Endothelial cell of umbilical vein (primary cell): ENCODE measurements at places on chromosomes 7 and 10.

GRCh38 chr7:25196132-25196896 is 32.0 kb downstream of the NPVF start:
- DNase-seq, result peak; percentile 44

DNA sequence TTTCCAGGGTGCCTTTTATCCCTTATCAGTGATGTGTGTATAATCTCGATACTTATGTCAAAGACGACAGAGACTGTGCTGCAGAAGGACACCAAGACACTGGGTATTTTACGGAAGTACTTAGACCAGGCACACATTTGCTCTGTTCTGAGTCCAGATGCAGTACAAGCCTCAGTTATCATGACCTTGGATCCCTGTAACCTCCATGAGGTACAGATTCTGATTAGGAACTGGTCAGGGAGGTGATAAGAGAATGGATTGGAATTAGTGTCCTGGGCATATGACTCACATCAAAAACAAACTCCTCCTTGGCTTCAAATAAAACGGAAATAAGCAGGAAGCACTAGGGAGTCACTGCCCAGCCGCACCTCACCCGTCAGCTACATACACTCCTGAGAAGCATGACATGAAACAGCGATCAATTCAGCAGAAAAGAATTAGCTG is 146.5 kb downstream of the SFMBT2 start:
- DNase-seq, result peak; percentile 51

GRCh38 chr7:70578131-70578530 is 553.8 kb upstream of the GALNT17 start:
- no peak for DNase-seq

DNA sequence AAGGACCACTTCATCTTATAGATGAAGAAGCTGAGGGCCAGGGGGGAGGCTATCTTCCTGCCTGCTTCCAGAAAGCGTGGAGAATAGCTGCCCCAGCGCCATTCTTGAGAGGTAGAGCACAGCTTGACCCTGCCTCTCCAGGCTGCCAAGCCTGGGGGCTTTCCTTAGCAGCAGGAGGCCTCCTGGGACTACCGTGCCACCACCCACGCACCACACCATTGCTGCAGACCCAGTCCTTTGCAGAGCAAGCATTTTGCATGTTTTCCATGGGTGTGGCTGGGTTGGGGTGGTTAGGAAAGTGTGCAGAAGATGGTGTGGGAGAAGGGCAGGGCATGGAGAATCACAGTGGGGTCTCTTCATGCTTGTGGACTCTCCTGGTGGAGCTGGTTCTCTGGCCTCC is 64.9 kb downstream of the TBXAS1 start:
- no peak for DNase-seq

- DNase-seq, result no peak
Measured at GRCh38 chr7:5472432-5473315, 49.0 kb upstream of the TNRC18 start.

GRCh38 chr7:30575910-30576309 is 18.8 kb upstream of the GARS1 start:
- DNase-seq, result no peak

- DNase-seq, result no peak
Measured at GRCh38 chr7:24877790-24878311, 102.1 kb downstream of the OSBPL3 start.

DNA sequence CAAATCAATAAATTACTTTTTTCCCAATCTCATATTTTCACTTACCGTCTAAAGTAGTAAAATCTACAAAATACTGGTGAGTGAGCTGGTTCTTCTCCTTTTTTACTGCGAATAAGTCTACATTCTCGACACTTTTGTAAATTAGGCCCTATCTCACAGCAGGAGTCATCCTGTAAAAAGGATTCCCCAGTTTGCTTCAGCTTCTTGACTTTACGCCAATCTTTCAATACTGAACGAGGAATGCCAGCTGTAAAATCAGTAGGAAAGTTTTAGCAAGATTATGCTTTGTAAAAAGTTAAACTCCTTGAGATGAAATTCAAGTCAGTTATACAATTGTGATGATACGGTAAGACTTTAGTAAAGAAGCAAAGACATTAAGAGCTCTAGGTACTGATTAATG is 67.3 kb downstream of the NRBF2 start:
- no peak for DNase-seq

DNA sequence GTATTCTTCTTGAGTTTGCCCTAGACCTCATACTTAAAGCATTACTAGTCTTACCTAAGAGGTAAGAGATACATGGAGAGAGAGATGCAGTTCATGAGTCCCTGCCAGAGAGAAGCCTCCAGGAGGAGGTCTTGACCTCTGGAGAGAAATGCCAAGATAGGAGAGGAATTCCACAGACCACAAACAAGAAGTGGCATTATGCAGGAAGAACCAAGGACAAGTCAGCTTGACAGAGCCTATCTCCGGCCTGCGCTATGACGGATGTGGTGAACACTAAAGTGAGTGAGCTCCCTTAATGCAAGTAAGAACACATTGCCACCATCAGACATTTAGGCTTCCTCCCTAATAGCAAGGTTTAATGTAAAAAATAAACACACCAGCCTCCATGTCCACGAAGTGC is 27.9 kb upstream of the COL1A2 start:
- no peak for DNase-seq

GRCh38 chr7:70241536-70242175 is 643.4 kb downstream of the AUTS2 start:
- no peak for DNase-seq

- no peak for DNase-seq
Measured at GRCh38 chr10:84588971-84589370, 260.6 kb downstream of the CCSER2 start.

- no peak for DNase-seq
Measured at GRCh38 chr10:30576641-30577040, 52.9 kb downstream of the LYZL2 start.

DNA sequence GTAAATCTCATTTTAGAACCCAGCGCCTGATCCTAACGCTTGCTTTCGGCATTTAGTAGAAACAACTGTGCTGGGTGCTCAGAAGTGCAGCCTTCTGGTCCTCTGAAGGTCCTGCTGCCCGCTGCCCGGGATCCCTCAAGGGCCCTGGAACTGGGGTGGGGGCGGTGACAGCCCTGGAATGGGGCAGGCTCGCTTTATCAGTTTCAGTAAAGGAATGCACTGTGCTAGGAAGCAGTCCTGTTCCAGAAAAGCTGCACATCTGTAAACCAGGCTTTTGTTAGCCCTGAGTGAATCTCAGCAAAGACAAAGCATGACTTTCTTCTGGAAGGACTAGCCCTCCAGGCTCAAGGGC is 254.6 kb downstream of the TNS3 start:
- DNase-seq, result no peak

- no peak for DNase-seq
Measured at GRCh38 chr10:70324951-70325781, 41.4 kb upstream of the NPFFR1 start.

- DNase-seq, result no peak
Measured at GRCh38 chr10:38102880-38103279, 8.7 kb downstream of the ZNF37A start.

DNA sequence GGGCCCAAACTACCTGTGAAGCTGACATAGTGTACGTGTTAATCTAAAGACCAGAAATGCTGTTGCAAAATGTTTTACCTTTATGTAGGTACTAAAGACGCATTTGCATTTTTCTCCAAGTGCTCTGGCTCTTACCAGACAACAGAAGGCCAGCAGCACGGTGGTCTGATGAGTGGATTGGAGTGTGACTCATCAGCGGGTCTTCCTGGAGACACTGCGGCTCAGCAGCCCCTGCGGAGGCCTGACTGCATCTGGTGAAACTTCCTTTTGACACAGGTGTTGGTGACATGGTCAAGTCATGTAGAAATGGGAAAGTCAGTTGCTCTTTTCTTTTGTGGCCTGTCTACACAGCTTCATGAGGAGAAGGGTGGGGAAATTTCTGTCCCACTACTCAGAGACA is 723.6 kb downstream of the INHBA start:
- no peak for DNase-seq

DNA sequence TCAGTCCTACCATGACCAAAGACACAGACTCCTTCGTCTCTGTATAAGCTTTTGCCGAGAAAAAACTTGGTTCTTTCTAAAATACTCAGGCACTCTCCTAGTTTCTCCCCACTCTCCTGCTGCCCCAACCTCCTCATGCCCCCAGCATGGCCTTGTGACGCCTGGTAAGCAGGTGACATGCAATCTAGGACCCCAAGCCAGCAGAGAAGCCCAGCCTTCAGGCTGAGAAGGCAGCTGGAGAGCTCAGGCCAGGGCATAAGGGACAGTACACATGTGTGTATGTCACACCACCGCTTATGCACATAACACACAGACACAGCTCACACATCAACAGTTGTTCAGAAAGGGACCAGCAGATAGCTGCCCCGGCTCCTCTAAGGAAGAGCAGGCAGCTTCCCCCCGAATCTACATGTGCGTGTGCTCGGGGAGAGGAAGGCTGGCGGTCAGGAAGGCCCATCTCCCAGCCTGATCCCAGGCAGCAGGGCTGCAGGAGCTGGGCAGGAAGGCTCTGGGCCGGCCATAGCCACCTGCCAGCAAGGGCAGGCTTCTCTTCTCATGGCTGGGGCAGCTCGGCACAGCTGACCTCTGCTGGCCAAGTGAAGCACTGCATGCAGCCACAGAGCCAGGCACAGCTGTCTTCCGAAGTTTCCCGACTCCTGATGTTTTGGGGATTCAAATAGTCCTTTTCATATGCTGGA is 8.5 kb downstream of the DDX56 start:
- peak; percentile 62 for DNase-seq

DNA sequence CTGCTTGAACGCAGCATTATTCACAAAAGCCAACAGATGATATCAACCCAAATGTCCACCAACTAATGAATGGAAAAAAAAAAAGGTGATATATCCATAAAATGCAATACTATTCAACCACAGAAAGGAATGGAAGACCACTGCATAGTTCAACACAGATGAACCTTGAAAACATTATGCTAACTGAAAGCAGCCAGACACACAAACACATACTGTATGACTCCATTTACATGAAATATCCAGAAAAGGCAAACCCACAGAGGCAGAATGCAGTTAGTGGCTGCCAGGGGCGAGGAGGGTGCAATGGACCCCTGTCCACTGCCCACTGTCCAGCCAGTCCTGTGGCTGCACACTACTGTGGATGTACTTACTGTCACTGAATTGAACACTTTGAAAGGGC is 36.6 kb downstream of the KIAA1549 start:
- no peak for DNase-seq

DNA sequence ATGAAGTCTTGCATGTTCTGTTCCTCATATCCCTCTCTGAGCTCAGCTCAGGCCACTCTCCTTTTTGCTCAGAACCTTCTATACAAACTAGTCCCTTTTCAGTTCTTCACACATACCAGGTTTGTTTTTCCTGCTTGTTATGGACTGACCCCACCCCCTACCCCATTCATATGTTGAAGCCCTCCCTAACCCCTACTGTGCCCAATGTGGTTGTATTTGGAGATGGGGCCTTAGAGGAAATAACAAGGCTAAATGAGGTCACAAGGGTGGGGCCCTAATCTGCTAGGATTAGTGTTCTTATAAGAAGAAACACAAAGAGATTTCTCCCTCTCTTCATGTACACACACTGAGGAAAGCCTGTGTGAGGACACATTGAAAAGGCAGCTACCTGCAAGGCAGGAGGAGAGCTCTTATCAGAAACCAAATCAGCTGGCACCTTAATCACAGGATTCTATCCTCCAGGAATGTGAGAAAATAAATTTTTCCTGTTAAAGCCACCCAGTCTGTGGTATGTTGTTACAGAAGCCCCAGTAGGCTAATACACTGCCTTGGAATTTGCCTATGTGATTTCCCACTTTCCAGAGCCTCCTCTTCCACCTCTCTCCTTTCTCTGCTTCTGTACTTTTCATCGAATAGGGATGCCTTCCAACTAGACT is 67.3 kb upstream of the DNAJB12 start:
- DNase-seq, result no peak

- peak; percentile 27 for DNase-seq
Measured at GRCh38 chr7:131642429-131642828, 86.0 kb upstream of the PODXL start.

DNA sequence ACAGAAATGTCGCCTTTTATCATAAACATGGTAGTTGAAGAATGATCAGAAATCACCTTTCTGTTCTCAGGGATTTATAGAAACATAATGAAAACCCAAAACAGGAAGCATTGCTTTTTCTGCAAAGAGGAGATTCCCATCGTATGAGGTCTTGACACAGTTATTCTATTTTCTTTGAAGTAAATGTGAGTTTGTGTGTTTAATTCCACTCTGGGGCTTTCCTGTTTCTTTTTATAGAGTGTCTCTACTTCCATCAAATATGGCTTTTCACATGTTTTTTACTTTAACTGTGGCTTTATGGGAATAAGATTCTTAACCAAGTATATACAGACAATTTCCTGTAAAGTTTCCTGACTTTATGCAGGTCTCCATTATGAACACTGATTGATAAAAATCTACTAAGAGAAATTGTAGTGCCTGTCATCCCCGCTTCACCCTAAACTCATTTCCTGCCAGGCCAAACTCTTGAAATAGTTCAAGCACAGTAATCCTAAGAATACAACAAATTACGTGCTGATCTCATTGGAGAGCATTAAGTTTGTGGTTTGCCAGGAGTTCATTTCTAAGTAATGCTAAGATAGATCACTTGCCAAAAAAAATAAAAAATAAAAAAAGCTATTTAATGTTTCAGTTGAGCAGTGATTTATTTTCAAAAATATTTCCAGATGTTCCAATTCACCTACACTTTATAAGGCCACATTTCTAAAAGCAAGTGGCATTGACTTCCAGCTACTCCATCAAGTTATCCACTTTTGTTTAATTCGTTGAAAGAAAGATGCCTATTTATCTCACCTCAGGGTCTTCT is 52.2 kb upstream of the SEC61G start:
- DNase-seq, result peak; percentile 78

DNA sequence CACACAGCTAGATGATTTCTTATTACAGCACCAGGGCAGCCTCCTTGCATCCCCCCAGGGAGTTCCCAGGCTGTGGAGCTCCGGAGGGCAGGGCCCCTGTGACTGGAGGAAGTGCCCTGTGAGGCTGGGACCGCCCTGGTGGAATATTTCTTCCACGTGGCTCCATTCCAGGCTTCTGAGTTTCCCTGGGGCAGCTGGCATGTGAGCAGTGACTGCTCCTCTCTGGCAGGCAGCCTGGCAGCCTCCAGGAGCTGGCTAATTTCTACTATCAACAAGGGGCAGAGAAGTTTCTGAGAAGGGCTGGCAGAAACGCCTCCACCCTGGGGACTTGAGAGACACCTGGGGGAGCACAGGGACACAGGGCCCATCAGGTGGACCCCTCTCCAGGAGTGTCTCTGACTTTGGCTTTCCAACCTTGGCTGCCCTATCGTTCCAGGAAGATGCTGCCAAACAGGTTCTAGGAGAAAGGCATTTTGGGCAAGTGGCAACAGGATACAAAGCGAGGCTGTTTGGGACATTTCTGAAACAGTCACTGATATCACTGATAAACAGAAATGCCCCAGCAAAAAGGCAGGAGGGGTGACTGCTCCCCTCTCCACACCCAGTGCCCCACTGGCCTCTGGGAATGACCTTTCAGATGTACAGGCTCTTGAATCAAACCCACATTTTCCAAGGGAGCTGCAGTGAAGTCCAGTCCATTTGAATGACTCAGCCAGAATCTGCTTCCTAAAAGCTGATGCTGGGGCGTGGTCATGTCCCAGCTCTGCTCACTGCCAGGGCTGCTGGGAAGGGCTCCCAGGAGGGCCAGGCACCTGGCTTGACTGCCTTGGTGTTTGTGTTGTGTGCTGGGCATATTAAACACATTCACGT is 16.1 kb downstream of the MYOF start:
- DNase-seq, result peak; percentile 97

GRCh38 chr10:53127686-53128085 is 355.1 kb upstream of the MBL2 start:
- DNase-seq, result no peak

GRCh38 chr10:121332829-121333765 is 265.1 kb downstream of the FGFR2 start:
- DNase-seq, result no peak
